Esophagus muscularis mucosa (tissue), 4 donors: ENCODE measurements at places on chromosomes 16 and 17.

GRCh38 chr16:81522108-81522701, 77.6 kb downstream of the CMIP start:
- H3K4me3 ChIP-seq, result no peak overlapping the region
- no peak overlapping the region for H3K27ac ChIP-seq
- H3K4me1 ChIP-seq, result peaks cover 23% of the 10 kb centered on the region
- DNase-seq, result no peak
- no peaks in the 10 kb centered on the region for H3K36me3 ChIP-seq

- DNase-seq, result no peak
- no peaks in the 10 kb centered on the region for H3K36me3 ChIP-seq
- no peak overlapping the region for H3K4me3 ChIP-seq
These were observed 6.4 kb upstream of the COG1 start for GRCh38 chr17:73186283-73187050.

DNA sequence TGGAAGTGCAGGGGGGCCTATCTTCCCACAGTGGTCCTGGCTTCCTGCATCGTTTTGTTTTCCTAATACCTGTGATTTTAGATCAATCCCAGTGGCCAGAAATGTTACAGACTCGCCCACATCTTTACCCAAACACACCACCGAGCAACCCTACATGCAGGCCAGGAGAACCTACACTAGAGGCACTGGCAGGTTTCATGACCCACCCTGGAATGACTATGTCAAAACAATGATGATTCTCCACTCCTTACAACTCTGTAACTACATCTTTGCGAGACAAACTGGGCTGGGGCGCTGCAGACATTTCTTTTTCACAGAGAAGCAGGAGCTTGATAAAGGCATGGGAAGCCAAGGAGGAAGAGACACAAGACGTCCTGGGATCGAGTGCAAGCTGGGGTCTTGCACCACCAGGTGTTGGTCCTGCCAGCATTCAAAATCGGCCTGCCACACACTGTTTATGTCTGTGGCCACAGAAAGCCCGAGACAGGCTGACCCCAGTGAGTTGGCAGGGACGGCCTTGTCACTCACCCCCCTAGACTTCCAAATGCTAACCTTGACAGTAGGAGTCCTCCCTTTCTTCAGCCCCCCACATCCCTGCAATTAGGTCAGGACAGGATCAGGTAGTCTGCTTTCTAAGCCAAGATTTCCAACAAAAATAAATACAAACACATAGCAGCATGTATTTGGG, 32.5 kb downstream of the UBE2O start:
- H3K27me3 ChIP-seq, result no peaks in the 10 kb centered on the region
- no peak overlapping the region for H3K27ac ChIP-seq
- DNase-seq, result no peak
- H3K4me1 ChIP-seq, result peaks cover 20% of the 10 kb centered on the region

DNA sequence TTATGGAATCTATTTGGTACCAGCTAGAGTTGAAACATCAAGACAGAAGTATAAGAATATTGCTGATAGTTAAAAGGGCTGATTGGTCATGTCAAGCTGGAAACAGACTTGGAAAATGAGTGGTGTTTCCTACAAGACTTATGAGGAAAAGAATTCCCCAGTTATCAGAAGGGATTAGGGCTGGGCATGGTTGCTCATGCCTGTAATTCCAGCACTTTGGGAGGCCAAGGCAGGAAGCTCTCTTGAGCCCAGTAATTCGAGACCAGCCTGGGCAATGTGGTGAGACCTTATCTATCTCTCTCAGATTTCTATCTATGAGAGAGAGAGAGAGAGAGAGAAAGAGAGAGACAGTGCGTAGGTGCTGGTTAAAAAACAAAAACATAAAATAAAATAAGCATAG, 139.5 kb upstream of the PMFBP1 start:
- no peaks in the 10 kb centered on the region for H3K4me1 ChIP-seq
- no peak for DNase-seq
- no peaks in the 10 kb centered on the region for H3K36me3 ChIP-seq
- H3K4me3 ChIP-seq, result no peak overlapping the region

DNA sequence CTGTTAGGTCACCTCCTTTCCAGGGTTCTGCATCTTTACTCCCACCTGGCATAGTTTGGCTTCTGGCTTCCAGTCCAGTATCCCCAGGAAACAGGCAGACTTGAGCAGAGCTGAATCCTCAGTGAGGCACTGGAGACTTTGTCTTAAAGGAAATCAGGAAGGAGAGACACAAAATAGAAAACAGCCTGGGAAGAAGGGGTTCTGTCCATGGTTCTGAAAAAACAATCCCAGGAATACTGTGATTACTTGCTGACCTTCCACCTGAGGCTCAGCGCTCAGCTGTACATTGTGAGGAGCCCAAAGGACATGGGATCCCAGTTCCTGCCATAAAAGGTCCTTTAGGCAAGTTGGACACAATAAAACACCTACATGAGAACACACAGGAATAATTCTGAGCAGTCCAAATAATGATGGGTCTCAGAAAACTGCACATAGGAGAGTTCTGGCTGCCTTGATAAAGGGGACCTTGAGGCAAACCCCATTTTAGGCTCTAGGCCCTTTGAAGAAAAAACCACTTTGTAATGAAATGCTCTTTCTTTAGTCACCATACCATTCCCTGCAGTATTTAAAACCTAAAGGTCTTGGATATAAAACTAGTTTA, 81.4 kb upstream of the CRHR1 start:
- H3K27ac ChIP-seq, result no peak overlapping the region
- no peaks in the 10 kb centered on the region for H3K27me3 ChIP-seq
- no peaks in the 10 kb centered on the region for H3K4me1 ChIP-seq

DNA sequence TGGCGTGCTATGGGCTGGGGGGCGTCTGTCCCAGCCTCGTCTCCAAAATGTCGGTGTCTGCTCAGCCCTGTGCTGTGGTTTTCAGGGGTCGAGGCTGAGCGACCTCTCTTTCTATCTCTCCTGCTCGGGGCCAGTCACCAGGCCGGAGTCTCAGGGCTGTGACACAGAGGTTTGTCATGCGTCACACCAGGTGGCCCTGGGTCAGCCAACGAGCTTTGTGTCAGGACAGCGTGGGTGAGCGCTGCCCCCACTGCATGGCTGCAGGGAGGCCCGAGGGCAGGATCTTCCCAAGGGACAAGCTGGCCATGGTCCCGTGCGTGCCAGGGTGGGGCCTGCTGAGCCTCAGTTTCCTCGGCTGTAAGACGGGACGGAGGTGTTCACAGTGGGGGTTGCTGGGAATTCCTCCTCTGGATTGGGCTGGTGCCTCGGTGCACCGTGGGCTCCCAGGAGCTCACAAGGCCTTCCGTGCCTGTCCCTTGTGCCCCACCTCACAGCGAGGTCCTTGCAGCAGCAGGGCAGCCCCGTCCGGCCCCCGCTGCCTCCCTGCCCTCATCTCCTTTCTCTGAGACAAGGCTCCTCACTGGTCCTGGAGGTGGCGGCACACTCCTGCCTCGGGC, 50.5 kb downstream of the CBFA2T3 start:
- no peak for DNase-seq
- H3K27me3 ChIP-seq, result no peaks in the 10 kb centered on the region
- no peaks in the 10 kb centered on the region for H3K36me3 ChIP-seq
- H3K4me3 ChIP-seq, result no peak overlapping the region
- peaks cover 31% of the 10 kb centered on the region for H3K4me1 ChIP-seq

GRCh38 chr17:71441098-71441497, 679.7 kb upstream of the SOX9 start:
- H3K4me1 ChIP-seq, result no peaks in the 10 kb centered on the region
- no peak for DNase-seq
- no peaks in the 10 kb centered on the region for H3K36me3 ChIP-seq
- H3K4me3 ChIP-seq, result no peak overlapping the region

GRCh38 chr17:19539040-19539399, 5.4 kb downstream of the SLC47A1 start:
- H3K27ac ChIP-seq, result no peak overlapping the region
- H3K4me1 ChIP-seq, result peaks cover 8% of the 10 kb centered on the region
- no peak overlapping the region for H3K4me3 ChIP-seq
- DNase-seq, result no peak
- no peaks in the 10 kb centered on the region for H3K36me3 ChIP-seq

- no peak overlapping the region for H3K27ac ChIP-seq
- no peaks in the 10 kb centered on the region for H3K27me3 ChIP-seq
- no peaks in the 10 kb centered on the region for H3K36me3 ChIP-seq
- H3K4me3 ChIP-seq, result no peak overlapping the region
These were observed 198.3 kb upstream of the KCNJ16 start for GRCh38 chr17:69876757-69877156.

GRCh38 chr16:59330019-59330670, 596.0 kb upstream of the GOT2 start:
- H3K27me3 ChIP-seq, result no peaks in the 10 kb centered on the region
- no peaks in the 10 kb centered on the region for H3K36me3 ChIP-seq
